ENCODE measurements at places on chromosomes 16 and 17.
A peak's percentile ranks its signal among the peaks of the same experiment; 100 is the strongest.

DNA sequence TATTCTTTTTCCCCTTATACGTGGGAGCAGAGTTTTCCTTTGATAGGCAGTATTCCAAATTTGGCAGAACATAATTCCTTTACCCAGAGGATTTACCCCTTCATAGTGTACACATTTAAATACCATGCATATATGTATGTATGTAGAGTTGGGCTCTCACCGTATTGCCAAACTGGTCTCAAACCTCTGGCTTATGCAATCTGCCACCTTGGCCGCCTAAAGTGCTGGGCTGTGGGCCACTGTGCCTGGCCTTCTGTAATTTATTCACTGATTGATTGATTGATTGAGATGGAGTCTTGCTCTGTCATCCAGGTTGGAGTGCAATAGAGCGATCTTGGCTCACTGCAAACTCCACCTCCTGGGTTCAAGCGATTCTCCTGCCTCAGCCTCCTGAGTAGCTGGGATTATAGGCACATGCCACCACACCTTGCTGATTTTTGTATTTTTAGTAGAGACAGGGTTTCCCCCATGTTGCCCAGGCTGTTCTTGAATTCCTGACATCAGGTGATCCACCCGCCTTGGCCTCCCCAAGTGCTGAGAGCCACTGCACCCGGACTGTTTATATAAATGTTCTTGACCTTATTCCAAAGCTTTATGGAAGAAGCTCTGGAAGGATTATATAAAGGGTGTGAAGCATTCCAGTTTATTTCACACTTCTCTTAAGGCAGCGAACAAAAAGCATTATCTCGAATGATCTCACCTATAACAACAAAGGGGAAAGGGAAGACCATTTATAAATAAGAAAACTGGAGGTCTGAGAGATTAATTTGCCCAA is 14.9 kb downstream of the GLG1 start:
- no peak for DNase-seq

DNA sequence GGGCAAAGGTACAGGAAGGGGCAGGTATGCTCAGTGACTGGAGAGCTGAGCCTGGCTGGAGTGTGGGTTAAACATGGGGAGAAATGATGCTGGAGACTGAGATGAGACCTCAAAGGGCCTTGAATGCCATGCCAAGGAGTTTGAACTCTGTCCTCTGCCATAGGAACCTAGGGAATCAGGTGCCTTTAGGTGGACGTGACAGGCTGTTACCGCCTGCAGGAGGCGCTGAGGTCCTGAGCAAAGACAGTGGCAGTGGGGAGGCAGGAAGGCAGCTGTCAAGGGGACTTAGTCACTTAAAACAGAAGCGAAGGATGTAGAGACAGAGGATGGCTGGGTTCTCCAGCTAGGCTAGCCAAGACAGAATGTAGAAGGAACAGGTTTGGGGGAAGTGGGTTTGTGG is 9.1 kb downstream of the PSMB3 start:
- DNase-seq, result peak; percentile 28

DNA sequence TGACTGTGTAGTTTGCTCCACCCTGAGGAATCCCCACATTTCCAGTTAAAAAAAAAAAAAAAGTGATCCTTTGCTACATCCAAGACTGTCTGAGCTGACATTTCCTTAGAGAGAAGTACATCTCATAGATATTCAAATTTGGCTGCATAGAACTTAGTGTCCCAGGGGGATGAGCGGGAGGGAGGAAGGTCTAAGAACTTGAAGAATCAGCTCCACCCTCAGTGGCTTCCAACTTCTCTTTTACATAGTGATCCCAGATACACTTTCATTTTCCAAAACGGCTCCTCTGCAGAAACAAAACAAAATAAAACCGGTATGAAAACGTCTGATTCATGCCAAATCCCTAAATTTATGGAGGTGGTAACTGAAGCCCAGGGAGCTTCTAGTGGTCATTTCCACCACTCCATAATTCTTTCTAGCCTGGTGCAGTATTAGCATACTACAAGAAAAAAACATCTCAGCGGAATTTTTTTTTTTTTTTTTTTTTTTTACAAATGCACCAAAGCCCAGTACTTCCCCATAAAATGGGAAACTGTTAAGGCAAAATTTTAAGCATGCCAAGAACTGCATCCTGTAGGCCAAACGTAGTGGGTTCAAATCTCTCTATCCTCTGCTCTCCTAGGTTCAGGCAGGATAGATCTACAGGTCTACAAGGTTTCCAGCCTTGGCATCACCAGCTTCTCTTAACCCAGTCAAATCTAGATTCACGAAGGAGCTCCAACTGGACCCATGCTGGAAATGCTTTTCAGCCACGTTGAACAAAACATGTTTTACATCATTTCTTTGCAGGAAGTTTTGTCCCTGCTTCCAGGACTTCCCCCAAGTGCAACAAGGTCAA is 29.3 kb downstream of the MAF start:
- no peak for DNase-seq

DNA sequence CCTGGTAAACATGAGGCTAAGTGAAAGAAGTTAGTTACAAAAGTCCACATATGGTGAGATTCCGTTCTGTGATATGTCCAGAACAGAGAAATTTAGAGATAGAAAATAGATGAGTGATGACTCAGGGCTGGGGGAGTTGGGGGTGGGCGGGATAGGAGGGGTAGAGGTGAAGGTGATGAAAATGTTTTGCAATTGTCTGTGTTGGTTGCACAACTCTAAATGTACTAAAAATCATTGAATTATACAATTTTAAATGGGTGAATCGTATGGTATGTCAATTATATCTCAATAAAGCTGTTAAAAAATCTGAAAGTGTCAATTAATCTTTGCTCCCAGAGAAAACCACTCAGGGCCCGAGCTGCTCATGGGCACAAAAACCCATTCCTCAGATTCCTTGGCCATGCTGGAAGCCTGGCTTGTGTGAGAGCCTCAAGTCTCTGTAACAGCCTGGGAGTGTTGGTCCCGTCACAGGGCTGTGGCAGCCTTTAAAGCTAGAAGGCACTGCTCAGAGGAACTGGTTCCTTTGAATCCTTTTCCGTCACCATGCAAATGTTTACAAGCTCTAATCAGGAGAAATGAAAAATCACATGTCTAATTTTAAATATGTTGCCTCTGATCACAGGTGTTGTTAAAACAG is 225.3 kb downstream of the WWOX start:
- DNase-seq, result no peak

DNA sequence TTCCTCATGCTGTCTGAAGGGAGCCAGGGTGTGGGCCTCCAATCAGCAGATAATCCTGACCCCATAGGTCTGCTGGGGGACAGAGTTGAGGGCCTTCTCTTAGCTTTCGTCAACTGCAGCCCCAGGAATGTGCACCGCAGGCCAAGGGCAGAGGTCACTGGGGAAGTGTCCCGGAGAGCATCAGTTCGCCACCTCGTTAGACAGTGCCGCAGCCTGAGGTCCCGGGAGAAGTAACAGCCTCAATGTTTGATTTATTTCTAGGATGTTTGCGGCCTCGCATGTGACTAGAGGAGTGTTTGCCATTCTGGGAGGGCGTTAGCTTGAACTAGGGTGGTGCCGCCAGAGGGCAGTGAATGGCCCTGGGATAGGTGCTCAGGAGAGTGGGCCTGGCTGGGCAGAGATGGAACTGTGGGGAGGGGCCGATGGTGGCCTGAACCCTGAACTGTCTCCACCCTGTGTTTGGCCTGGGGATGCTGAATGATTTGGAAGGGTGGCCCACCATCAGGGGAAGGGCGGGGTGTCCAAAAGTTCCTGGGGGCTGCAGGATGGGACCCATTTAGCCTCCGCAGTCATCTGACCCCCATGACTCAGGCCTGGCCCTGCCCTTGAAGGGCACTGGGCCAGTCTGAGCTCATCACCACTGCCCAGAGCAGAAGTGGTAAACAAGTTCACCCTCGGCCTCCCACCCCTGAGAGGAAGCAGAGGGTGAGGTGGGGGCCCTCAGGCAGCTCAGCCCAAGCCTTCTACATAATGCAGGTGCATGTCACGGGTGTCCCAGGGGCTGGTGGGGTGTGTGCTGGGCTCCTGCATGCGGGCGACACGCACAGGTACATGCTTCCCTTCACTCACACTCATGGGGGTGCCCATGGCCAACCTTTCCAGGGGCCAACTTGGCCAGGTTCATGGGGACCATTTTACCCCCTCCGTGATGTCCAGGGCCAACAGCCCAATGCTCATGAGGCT is 12.4 kb upstream of the TAC4 start:
- no peak for DNase-seq

GRCh38 chr17:79024901-79025737 is 1.1 kb downstream of the C1QTNF1 start:
- no peak for DNase-seq

- peak; percentile 83 for DNase-seq
These were observed 47.9 kb downstream of the WDR59 start for GRCh38 chr16:74936902-74937560.

DNA sequence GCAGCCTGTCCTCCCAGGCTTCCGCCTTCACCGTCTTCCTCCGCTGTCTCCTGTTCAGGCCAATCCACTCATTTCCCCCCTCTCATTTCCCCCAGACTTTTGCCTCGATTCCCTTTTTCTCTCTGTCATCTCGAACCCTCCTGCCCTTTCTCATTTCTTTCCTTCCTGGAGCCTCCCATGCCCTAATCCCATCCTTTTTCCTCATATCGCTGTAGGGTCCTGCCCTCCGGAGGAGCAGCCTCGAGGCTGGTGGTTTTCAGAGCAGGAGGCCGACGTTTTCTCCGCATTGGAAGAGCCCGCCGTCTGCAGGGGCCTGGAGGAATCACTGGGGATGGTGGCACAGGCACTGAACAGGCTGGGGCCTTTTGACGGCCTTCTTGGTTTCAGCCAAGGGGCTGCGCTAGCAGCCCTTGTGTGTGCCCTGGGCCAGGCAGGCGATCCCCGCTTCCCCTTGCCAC is 597 bp downstream of the OVCA2 start:
- DNase-seq, result no peak

- DNase-seq, result no peak
These were observed 7.7 kb downstream of the BCL7C start for GRCh38 chr16:30886145-30886544.

GRCh38 chr17:3914312-3914670 is 2.0 kb downstream of the P2RX1 start:
- no peak for DNase-seq

GRCh38 chr16:76535-77272 is 1.3 kb upstream of the MPG start:
- peak; percentile 72 for DNase-seq

DNA sequence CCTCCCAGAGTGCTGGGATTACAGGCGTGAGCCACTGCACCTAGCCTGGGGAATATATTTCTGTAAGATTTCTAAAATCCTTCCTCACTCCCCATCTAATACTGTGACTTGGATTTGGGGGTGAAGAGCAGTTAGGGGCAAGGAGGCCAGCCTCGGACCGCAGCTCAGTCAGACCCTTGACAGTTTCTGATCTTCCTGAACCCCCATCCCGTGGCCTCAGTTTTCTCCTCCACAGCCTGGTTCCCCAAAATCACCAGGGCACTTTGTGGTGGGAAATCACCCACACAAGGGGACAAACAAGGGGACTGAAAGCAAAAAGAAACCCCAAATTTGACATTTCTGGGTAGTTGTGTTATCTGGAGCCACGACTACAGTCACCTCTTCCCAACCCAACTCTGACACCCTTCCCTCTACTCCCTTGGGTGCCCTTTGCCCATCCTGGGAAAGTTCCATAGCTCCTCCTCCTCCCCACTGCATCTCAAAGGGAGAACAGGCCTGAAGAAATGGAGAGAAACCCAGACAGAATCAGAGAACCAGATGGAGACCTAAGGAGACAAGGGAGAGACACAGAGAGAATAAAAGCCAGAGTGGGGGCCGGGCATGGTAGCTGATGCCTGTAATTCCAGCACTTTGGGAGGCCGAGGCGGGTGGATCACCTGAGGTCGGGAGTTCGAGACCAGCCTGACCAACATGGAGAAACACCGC is 2.8 kb upstream of the STAT5A start:
- no peak for DNase-seq

GRCh38 chr17:36980280-36980761 is 31.6 kb downstream of the AATF start:
- DNase-seq, result no peak

- no peak for DNase-seq
These were observed 111.7 kb downstream of the ABCA8 start for GRCh38 chr17:68843522-68843921.

DNA sequence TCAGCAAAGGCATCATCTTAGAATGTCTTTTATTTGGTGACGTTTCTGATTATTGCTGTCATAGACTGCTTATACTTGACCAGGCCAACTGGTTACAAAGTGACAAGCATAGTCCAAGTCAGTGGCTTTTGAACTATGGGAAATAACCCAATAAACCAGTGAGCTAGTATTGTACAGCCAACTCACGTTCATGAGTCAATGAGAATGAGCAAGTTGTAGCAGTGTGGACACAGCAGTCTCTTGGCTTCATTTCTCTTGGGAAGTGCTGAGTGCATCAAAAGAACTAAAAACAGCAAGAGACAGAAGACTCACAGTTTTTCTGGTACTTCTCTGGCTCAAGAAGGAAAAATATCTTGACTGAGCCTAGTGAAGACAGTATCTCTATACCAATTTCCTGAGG is 36.9 kb upstream of the CRISPLD2 start:
- no peak for DNase-seq

- DNase-seq, result no peak
These were observed 16.0 kb upstream of the WIPF2 start for GRCh38 chr17:40203131-40203530.

DNA sequence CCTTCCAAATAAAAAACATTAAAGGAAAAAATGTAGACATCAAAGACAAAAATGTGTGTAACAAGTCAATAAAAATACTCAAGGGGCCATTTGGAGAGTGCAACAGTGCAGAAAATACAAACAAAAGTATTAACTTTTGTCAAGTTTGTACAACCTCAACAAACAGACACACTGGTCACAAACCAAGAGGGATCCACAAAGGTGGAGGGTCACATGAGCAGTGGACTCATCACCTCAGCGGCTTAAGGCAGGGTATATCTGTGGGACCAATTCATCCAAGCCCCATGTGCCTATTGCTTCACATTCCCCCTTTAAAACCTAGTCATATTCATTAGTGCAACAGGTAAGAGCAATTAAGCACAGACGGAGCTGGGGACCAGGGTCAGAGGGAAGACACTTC is 45.2 kb downstream of the DCUN1D3 start:
- DNase-seq, result no peak

DNA sequence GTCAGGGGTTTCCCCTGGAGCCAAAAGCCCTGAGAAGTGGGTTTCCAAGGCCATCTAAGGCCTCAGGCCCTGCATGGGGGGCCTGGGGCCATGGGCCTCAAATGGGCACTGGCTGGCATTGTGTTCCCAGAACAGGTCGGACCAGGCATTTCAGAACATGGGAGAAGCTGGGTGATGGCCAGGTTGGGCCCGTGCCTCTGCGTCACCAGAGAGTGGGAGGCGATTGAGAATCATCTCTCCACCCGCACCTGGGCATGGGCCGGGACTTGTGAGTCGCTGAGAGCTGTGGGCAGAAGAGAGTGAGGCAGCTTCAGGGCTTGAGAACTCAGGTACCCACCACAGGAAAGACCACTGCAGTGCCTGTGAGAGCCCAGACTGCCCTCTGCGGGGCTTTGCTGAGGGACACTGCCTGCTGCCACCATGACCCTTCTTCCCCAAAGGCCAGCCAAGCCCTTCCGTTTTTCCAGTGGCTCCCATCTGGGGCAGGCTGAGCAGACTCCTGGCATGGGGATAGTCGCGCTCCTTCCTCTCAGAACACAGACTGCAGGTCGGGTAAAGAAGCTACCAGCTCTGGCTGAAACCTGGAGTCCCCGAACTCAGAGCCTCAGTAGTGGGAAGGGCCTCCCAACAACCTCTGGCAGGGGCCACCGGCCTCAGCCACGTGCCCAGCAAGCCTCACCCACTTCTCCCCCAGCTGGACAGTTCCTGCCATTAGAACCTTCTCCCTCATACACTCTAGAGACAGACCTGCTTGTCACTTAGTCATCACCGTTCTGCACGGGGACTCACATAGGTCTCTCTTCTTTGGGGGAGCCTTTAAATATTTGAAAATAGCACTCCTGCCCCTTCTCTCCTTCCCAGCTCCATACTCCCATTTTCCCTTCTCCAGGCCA is 1.6 kb downstream of the RAB11FIP4 start:
- DNase-seq, result no peak

All from RCC 7860 (cell line).